ENCODE measurements at places on chromosomes 2 and 18.
A peak's percentile ranks its signal among the peaks of the same experiment; 100 is the strongest.

DNA sequence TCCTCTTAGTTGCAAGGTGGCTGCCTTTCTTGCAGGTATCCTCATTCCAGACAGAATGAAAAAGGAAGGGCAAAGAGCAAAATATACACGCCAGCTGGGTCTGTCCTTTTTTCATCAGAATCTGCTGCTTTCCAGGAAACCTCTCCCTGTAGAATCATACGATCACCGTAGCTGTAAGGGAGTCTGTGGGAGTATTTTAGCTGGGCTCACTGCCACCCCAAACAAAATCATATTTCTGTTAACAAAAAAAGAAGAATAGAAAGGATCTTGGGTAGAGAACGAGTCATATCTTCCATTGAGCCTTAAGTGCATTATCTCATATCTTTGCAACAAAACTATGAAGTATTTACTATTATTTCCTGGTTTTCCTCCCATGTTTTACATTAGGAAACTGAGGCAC lies 15.0 kb upstream of the TANC1 start:
- peak; percentile 71 for DNase-seq

DNA sequence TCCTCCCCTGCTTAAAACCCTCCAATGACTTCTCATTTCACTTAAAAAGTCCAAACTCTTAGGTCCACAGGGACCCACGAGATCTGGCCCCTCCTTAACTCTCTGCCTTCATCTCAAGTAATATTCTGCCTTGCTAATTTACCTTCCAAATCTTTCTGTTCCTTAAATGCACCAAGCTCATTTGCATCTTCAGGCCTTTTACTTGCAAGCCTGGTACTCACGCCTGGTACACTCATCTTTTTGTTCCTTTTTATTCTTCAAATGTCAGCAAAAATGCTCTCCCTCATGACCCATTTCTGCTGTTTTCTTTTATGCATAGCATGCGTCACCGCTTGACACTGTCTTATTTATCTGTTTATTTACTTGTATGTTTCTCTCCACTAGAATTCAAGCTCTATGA lies 2.7 kb upstream of the WIPF1 start:
- no peak for DNase-seq

DNA sequence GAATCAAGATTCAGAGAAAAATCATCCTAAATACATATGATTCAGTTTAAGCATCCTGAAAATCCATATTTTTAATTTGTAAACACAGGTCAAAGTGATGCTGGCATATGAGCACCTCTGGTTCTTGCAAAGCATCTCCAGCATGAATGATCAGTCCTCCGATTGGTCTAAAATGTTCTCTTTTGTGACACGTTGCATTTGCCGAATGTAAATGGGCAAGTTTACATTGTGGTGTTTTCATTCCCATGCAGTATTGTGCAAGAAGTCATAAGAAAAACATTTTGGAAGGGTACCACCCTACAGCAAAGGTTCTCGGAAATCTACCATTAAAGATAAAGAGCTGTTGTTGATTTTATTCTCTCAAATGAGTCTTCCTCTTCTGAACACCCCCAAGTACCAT lies 108.0 kb upstream of the UNC80 start:
- peak; percentile 1 for DNase-seq

DNA sequence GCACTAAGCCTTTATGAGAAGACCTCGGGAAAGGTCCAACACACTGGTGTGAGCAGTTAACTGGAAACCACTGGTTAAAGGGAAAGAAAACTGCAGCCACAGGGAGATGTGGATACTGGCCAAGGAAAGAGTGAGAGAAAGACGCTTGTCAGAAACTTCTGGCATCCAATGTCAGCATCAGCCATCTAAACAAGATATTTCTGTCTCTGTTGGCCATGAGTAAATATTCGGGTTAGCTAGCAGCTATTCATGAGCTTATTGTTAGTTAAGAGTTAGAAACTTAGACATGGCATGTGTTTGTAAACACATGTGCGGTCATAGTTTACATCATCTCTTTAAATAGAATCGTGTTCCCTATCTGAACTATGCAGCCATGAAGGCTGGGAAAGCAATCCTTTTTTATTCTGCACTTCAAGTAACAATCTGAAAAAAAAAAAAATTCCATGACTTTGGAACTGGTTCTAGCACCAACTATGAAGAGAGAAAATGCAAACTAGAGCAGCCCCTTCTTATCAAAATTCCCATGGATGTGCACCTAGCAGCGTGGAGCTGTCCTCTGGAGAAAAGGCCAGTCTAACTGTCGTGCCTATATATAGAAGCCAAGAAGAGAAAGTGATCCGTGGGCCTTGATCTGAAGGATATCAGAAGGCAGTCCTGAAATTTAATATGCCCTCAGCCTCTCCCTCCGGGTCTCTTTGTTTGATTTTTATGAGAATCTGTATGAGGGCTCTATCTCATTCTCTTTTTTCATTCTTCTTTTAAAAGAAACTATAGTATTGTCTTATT lies 84.0 kb upstream of the RFX8 start:
- peak; percentile 22 for DNase-seq

DNA sequence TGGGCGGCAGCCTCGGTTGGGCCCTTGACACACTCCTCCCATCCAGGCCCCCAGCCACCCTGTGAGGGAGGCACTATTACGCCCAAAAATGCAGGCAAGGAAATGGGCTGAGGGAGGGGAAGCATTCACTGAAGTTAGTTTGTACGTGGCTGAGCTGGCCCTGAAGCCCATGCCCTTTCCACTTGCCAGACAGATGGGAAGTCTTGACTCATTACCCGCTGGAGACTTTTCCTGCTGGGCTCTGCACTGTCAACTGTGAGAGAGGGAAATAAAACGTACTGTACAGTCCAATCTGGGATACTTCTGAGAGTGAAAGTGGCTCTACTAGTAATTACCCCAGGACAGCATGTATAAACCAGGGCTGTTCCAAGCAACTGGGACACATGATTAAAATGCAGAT lies 125.9 kb downstream of the MSH2 start:
- DNase-seq, result peak; percentile 22

DNA sequence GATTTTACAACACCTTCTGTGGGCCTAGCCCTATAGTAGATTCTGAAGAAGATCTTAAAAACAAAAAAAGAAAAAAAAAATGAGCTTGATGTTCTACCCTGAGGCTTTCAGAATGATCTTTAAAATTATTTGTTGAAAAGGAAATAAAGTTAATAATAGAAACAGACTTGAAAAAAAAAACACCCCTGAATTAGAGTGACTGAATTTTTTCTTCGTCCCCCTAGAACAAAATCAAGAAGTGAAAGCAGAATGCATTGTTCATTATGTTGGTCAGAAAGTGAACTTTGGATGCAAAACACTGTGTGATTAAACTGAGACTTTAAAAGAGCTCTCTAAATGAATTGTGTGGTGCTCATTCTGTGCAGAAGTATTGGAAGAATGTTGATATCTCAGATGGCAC lies 1384.4 kb upstream of the PIK3C3 start:
- no peak for DNase-seq

DNA sequence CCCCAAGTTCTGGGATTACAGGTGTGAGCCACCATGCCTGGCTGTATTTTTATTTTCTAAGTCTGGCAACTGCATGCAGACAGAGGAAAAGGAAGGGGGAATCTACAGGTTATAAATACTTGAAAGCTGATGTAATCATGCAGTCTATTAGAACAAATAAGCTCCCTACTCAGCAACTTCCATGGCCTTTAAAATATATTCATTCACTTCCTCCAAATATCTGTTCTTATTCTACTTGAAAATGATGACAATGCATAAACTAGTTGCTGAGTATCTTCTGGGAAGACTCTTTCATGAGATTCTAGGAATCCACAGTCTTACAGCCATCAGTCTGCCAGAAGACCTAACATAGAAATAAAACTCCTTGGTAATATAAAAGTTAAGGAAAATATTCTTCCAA lies 66.9 kb upstream of the NCKAP5 start:
- no peak for DNase-seq

DNA sequence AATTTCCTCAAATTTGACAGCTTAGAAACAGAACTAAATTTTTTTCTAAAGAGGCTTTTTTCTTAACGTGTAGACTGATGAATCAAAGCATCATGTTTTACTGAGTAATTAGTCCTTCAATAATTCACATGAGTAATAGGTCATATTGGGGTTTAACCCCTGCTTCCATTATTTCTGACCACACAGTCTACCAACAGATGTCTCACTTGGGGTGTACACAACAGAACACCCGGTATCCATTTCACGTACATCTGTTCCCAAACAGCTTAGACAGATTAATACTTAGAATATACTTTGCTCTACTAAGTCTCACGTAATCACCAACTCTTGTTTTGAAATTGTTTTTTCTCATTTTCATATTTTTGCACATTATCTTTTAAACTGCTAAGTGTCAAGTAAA lies 14.8 kb downstream of the CERKL start:
- no peak for DNase-seq

DNA sequence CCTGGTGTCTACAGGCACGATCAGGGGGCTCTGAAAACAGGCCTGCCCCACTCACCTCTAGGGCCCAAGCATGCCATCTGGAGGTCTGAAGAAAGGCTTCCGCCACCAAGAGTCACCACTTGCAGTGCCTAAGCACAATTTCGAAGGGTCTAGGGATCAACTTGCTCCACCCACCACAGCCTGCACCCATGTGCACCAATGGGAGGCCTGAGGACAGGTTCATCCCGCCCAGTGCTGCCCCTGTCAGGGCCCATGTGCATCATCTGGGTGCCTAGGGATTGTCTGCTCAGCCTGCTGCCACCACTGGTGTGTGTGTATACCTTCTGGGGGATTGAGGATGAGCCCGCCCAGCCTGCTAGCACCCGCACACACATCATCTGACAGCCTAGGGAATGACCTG lies 121.0 kb upstream of the ACVR1C start:
- DNase-seq, result no peak

- DNase-seq, result no peak
Observed at GRCh38 chr18:39840856-39841481, 2114.1 kb upstream of the PIK3C3 start.

DNA sequence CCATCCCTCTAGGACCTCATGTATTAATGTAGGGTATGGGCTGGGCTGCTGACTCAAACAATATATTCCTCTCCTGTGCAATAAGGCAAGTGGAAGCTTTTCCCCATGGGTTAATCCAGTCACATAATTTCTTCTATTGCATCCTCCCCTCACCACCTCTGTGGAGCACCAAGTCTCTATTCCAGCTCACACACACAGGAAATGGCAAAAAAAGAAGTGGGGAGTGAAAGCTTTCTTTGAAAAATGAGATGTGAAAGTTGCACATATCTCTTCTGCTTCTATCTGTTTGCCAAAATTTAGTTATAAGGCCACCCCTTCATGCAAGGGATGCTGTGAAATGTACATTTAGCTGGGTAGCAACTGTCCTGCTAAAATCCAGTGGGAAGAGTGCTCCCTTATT lies 121.3 kb downstream of the CDC42EP3 start:
- DNase-seq, result no peak

DNA sequence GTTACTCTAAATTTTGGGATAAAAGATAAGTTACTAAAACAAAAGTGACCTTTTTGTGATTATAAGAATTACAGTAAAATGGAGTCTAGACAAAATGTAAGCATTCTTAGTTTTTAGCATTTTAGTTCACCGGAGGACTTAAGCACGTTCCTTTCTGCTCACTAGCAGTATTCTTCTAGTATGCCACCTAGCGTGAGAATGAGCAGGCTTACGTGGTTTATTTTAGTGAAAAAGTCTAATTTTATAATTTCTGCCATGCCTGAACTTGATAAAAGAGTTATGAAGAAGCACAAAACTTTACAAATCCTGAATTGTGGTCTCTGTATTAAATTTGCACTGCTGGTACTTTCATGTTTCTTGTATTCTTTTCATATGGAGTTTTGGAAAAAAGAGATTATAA lies 12.6 kb upstream of the OTX1 start:
- DNase-seq, result no peak

- DNase-seq, result no peak
Observed at GRCh38 chr2:24011250-24012104, 1.6 kb downstream of the MFSD2B start.

DNA sequence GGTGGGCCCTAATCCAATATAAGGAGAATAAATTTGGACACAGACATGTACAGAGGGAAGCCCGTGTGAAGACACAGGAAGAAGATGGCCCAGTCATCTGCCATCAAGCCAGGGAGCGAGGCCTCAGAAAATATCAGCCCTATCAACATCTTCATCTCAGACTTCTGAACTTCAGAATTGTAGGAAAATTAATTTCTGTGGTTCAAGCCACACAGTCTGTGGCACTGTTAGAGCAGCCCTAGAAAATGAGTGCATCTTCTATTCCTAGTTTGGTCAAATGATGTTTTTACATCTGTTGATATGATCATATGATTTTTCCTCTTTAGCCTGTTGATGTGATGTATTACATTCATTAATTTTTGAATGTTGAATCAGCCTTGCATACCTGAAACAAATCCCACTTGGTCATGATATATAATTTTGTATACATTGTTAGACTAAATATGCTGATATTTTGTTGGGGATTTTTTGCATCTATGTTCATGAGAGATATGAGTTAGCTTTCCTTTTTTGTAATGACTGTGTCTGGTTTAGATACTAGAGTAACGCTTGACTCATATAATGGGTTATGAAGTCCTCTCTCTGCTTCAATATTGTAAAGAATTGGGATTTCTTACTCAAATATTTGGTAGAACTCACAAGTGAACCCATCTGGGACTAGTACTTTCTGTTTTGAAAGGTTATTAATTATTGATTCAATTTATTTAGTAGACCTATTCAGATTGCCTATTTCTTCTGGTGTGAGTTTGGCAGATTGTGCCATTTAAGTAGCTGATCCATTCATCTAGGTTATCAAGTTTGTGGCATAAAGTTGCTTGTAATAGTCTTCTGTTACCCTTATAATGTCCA lies 451.4 kb downstream of the EIPR1 start:
- DNase-seq, result no peak

DNA sequence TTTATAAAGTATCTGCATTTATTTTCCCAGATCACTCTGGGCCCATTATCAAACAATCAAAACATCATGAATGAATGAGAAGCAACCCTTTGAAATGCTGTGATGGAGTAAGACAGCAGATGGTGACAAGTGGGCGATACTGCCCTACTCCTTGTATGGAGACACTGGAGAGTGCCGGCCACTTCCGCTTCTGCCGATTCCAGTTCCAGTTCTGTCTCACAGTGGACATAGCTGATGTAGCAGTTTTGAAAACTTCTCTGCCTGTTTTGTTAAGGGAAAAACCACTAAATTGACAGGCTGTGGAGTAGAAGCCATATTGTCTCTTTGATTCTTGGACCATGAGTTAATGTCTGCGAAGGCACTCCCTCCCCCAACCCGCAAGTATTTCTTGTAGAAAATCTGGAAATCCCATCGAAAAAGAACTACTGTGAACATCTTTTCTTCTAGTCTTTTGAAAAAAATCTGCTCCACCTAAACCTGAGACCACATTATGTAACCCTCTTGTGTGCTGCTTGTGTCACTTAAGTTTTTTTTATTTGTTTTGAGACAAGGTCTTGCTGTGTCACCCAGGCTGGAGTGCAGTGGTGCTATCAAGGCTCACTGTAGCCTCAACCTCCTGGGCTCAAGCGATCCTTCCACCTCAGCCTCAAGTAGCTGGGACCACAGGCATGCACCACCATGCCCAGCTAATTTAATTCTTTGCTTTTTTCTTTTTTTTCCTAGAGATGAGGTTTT lies 133.5 kb downstream of the TANC1 start:
- no peak for DNase-seq
